ENCODE measurements at places on chromosomes 16 and 17.

DNA sequence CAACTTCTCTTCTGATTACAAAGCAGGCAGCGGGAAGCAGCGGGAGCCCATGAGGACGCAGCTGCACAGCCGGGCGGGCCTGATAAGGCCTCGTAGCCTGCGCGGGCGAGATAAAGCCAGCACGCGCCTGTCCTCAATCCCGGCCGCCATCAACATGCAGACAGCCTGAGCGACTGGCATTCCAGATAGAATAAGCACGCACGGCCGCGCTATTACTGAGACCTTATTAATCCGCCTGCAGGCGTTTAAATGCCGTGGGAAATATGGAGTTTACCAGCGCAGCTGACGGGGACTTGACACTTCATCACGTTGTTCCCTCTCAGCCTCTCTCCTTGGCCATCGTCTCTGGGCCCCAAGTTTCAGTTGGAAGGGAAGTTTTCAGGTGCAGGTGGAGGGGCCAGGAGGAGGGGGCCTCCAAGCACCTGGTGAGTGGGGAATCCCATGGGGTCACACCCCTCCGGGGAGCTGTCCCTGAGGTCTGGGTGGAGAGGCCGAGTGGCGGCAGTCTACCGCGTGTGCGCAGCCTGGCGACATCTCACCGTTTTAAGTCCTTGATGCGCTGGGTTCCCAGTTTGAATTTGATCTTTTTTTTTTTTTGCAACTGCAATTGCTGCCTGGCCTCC lies 27.3 kb upstream of the CBFA2T3 start:
- DNase-seq = no peak

DNA sequence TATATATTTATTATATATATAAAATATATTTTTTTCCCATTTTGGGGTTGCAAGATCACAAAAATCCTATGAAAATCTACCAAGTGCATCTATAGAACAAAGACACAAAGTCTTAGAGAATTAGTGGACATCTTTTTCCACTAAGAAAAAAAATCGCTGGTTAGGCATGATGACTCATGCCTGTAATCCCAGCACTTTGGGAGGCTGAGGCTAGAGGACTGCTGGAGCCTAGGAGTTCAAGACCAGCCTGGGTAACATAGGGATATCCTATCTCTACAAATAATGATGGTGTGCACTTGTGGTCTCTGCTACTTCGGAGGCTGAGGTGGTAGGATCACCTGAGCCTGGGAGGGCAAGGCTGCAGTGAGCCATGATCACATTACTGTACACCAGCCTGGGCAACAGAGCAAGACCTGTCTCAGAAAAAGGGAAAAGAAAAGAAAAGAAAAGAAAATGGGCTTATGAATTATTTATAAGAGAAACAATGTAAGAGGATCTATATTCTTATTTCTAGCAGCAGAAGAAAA lies 185.1 kb upstream of the PSMD7 start:
- DNase-seq = no peak

GRCh38 chr17:57092171-57092570 lies 7.1 kb downstream of the AKAP1 start:
- no peak for DNase-seq

DNA sequence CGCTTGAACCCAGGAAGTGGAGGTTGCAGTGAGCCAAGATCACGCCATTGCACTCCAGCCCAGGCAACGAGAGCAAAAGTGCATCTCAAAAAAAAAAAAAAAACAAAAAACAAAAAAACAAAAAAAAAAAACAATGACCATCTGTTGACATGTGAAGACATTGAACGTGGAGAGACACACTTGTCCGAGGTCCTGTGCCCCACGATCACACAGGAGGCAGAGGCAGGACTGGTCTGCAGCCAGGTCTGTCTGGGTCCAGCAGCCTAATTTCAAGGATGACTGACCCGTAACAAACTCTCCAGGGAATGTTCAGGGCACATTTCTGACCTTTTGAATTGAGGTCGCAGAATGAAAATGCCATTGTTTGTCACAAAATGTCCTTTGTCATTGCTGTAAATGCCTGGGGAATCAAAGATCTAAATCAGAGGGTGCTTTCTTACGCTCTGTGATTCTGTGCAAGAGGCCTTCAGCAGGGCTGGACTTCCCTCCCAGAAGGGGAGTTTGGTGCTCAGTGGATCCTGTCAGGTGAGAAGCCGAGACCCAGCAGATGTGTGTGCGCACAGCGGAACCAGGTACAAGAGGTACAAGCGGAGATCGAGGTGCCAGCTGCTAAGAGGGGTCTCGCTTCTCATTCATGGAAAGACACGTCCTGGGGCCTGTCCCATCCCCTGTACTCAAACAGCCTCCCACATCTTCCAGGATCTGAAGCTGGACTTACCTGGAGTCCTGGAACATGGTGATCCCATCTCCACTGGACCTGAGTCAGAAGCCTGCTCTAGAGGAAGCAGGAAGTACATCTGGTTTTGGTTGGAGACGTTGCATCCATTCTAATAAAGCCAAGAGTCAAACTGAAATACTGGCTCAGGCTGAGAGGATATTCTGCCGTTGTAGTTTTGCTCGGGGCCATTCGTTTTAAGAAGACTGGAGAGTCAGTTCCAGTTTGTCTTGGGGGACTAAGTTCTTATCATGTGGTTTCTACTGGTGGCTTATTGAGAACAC lies 95.8 kb downstream of the IRF8 start:
- no peak for DNase-seq

DNA sequence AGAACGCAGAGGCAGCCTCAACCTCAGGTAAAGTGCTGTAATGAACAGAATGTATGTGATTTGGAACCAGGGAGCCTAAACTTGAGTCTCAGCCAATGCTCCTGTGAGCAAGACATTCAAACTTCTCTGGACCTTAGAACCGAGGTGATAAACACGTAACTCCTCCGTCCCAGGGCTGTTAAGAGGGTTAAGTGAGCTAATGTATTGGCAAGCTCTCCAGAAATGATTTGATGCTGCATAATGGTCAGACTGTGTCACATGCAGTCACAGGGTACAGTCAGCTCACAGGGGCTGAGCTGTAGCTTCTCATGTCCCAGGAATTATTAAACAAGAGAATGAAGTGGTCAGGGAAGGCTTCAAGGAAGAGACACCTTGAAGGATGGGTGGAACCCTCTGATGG lies 10.0 kb upstream of the SLC4A1 start:
- DNase-seq = no peak

- DNase-seq = no peak
These were observed 11.6 kb upstream of the CMIP start for GRCh38 chr16:81432937-81433557.
